ENCODE measurements at places on chromosomes 2 and 18.

DNA sequence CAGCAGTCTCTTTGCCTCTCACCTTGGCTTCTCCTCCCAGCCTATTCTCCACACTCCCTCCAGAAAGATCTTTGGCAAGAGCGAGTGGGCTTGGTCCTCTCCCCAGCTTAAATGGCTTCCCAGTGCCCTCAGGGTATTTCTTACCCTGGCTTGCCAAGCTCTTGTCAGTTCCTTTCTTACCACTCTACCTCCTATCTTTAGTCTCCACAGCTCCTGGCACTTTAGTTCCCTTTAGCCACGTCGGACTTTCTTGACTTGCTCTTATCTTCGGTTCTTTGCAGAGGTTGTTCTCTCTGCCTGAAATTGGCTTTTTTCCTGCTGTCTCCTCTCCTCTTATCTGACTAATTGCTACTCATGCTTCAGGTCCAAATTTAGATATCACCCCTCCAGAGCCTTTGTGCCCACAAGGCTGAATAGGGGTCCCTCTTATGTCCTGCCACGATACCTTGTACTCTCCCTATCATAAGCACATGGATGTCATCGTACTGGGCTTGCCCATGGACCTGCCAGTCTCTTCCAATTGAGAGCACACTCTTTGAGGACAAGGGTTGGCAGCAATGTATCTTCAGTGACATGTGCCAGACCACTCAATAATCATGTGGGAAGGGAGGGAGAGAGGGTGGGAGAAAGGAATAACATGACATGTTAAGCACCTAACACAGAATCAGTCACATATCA is 131.7 kb upstream of the CTAGE1 start:
- no peak for DNase-seq

DNA sequence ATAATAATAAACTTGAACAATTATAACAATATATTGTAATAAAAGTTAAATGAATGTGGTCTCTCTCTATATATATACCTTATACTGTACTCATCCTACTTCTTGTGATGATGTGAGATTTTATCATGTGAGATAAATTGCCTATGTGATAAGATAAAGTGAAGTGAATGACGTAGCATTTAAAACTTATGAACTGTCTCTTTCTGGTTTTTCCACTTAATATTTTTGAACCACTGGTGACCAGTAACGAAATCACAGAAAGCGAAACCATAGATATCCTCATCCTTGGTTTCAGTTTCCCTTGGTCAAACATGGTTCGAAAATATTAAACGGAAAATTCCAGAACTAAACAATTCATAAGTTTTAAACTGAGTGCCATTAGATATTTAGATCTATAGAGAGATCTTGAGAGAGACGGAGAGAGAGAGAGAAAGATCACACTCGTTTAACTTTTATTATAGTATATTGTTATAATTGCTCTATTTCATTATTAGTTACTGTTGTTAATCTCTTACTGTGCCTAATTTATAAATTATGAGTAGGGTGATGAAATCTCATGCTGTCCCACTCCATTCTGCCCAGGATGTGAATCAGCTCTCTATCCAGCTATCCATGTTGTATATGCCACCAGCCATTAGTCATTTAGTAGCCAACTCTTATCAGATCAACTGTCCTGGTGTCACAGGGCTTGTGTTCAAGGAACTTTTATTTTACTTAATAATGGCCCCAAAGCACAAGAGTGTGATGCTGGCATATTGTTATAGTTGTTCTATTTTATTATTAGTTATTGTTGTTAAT is 156.8 kb downstream of the THADA start:
- no peak for DNase-seq

DNA sequence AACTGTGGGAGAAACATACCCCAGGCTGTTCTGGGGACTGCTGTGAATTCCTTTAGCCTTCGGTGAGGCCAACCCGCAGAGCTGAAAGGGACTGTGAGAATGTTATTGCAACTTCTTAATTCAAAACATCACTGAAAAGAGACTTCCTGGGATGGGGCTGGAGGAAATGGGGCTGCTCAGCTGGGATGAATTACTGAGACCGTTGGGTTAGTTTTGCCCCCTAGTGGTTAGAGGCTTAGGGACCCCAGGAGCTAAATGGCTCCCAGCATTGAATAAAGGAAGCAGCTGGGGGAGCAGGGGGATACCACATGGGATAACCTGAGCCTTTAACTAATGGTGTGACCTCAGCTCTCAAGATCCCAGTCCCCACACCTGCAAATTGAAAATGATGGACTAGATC is 941.1 kb upstream of the FANCL start:
- DNase-seq = no peak

DNA sequence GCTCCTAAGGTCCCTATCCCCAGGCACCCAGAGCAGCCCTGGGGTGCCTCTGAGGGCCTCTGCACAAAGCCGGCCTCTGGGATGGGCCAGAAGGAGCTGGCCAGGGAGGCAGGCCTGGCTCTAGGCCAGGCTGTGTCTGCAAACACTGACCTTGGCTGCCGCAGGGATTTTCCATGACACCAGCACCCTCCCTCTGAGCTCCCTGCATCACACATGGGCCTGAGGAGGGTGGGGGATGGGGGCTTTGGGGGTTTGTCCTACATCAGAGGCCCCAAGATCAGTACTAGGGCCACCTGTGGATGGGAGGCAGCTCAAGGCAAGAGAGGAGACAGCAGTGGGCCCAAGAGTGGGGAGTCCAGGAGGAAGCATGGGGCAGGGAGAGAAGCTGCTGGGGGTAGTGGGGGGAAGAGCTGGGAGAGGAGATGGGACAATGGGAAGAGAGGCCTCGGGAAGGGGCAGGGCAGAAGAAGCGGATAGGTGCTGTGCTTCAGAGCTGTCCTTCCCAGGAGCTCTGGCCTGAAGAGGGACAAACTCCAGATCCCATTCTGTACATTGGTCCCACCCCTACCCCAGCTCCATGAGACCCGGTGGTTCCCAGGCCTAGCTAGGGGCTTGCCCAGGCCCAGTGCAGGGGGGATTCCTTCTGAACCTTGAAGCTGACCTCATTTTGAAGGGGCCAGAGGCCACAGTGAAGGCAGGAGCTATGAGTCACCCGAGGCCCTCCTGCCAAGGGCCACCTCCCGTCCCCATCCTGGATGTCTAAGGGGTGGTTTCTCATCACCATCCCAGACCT is 28.0 kb downstream of the KCNK3 start:
- DNase-seq = no peak

Data from NCI-H446 treated with DMSO at 0.1 percent for 48 hours (cell line).